ENCODE measurements at places on chromosomes 1 and 21. TPM values are rescaled to one million over a fixed set of nuclear protein-coding genes. Genes with fewer than 3 reads are reported as not detected.

GRCh38 chr1:87279536-87279875 lies 49.2 kb upstream of the LMO4 start:
- H3K4me3 ChIP-seq = no peak overlapping the region
- H3K36me3 ChIP-seq = no peaks in the 10 kb centered on the region
- H3K27ac ChIP-seq = no peak overlapping the region
- no peaks in the 10 kb centered on the region for H3K27me3 ChIP-seq
- DNase-seq = no peak
- no peaks in the 10 kb centered on the region for H3K4me1 ChIP-seq

Gene ELAVL4
- total RNA-seq = not detected

DNA sequence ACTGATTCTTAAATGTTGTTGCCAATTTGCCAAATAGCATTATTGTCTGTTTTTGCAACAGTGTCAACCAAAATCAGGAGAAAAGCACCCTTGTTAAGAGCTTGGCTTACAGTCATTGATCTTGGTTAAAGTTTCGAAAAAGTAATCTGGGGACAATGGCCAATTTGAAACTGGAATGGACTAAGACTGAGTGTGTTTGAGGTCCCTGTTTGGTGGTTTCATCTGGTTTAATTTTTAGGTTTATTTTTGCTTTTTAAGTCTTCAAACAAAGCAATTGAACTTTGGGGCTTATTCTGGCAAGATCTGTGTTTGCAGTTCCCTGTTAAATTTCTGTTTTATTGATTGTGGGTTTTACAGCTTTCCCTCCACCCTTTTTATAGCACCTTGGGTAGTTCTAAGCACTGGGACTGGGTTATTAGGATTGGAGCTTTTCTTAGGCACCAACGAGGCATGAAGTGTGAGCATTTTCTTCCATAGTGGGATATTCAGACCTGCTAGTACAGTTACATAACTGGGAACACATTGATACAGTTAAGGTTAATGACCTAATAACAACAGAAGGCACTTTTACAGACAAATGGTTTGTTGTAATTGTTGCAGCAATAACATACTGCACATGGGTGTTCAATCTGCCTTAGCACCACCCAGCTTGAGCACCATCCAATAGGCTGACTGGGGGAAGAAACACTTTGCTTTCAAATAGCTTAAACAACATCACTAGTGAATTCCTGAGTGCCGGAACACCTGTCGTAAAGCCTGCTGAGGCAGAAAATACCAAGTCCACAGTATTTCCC lies 40.6 kb upstream of the MAP10 start:
- H3K27me3 ChIP-seq = 0 out of 2 replicates have a peak, but pooled peaks cover 3% of the 10 kb centered on the region
- H3K36me3 ChIP-seq = no peaks in the 10 kb centered on the region
- H3K4me1 ChIP-seq = no peaks in the 10 kb centered on the region
- H3K27ac ChIP-seq = no peak overlapping the region
- DNase-seq = no peak

- H3K27me3 ChIP-seq = no peaks in the 10 kb centered on the region
- no peak for DNase-seq
- no peaks in the 10 kb centered on the region for H3K36me3 ChIP-seq
- no peak overlapping the region for H3K4me3 ChIP-seq
- H3K27ac ChIP-seq = no peak overlapping the region
- H3K4me1 ChIP-seq = 0 out of 2 replicates have a peak, but pooled peaks cover 3% of the 10 kb centered on the region
Observed at GRCh38 chr21:38639571-38640354, 141.5 kb upstream of the ERG start.

Gene C1orf210
- total RNA-seq = not detected

Gene CD46
- total RNA-seq = 62.1 TPM

GRCh38 chr1:157682710-157683437 lies 17.7 kb downstream of the FCRL3 start:
- no peak for DNase-seq
- no peak overlapping the region for H3K4me3 ChIP-seq
- H3K27me3 ChIP-seq = no peaks in the 10 kb centered on the region
- H3K36me3 ChIP-seq = no peaks in the 10 kb centered on the region
- no peak overlapping the region for H3K27ac ChIP-seq
- no peaks in the 10 kb centered on the region for H3K4me1 ChIP-seq

DNA sequence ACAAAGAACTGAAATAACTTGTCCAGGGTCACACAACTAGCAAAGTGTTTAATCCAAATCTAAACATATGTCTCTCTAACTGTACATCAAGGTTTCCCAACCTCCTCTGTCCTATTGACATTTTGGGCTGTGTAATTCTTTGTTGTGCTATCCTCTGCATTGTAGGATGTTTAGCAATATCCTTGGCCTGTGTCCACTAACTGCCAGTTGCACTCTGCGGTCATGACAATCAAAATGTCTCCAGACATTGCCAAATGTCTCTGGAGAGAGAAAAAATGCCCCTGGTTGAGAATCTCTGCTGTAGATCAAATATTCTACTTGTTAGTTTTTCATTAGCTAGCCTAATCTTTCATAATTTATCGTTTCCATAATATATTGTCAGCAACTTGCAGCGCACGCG lies 353.4 kb upstream of the NEGR1 start:
- H3K4me1 ChIP-seq = no peaks in the 10 kb centered on the region
- no peak overlapping the region for H3K27ac ChIP-seq
- DNase-seq = no peak
- no peak overlapping the region for H3K4me3 ChIP-seq
- H3K36me3 ChIP-seq = no peaks in the 10 kb centered on the region
- no peaks in the 10 kb centered on the region for H3K27me3 ChIP-seq

Gene NPPA
- not detected for total RNA-seq

Gene UBXN10
- not detected for total RNA-seq

GRCh38 chr21:38838598-38839327 lies 33.0 kb downstream of the ETS2 start:
- H3K4me1 ChIP-seq = peaks cover 32% of the 10 kb centered on the region
- no peaks in the 10 kb centered on the region for H3K36me3 ChIP-seq
- no peak overlapping the region for H3K4me3 ChIP-seq
- no peaks in the 10 kb centered on the region for H3K27me3 ChIP-seq
- DNase-seq = peak; percentile 42

GRCh38 chr1:185017338-185017737 lies 28.0 kb upstream of the RNF2 start:
- no peaks in the 10 kb centered on the region for H3K27me3 ChIP-seq
- H3K36me3 ChIP-seq = no peaks in the 10 kb centered on the region
- DNase-seq = peak; percentile 60

Gene GPR25
- not detected for total RNA-seq

Gene SERPINC1
- 0.34 TPM for total RNA-seq

GRCh38 chr1:198499588-198499987 lies 40.9 kb downstream of the ATP6V1G3 start:
- no peaks in the 10 kb centered on the region for H3K27me3 ChIP-seq
- peak overlapping the region; percentile 16 for H3K27ac ChIP-seq
- H3K4me1 ChIP-seq = peaks cover 40% of the 10 kb centered on the region
- DNase-seq = no peak

Gene GPR137B
- 8.1 TPM for total RNA-seq

DNA sequence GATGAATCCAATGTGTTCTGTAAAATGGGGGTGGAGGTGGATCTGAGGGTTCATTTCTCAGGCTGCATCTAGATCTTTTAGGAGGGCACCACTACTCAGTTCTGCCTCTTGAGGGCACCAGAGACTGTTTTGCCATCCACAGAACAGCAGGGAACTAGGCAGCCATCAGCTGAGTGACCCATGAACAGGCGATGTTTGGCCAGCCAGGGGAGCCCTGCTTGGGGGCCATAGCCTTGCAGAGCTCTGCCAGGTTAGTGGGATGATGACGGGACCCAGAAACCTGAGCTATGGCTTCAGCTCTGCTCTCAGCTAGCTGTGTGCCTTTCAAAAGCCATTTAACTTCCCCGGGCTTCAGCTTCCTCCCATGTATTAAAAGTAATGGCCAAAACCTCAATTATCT lies 13.4 kb upstream of the NOS1AP start:
- H3K27me3 ChIP-seq = 0 out of 2 replicates have a peak, but pooled peaks cover 4% of the 10 kb centered on the region
- DNase-seq = peak; percentile 53
- H3K4me3 ChIP-seq = no peak overlapping the region
- no peaks in the 10 kb centered on the region for H3K36me3 ChIP-seq

Gene KLHDC9
- not detected for total RNA-seq

- no peaks in the 10 kb centered on the region for H3K36me3 ChIP-seq
- H3K4me3 ChIP-seq = peak within 1 kb of the TSS; percentile 38
- peaks cover 9% of the 10 kb centered on the region for H3K4me1 ChIP-seq
Observed at GRCh38 chr1:213987927-213988506, at the start of gene PROX1. Gene PROX1 (plus strand): TSS chr1:213987973. CDS start chr1:213996536, 8,563 bp downstream.

GRCh38 chr1:210624722-210625121 lies 296.0 kb downstream of the HHAT start:
- no peaks in the 10 kb centered on the region for H3K36me3 ChIP-seq
- no peaks in the 10 kb centered on the region for H3K4me1 ChIP-seq
- no peak overlapping the region for H3K4me3 ChIP-seq
- DNase-seq = no peak
- no peaks in the 10 kb centered on the region for H3K27me3 ChIP-seq

- H3K36me3 ChIP-seq = no peaks in the 10 kb centered on the region
- H3K4me1 ChIP-seq = no peaks in the 10 kb centered on the region
- no peak overlapping the region for H3K27ac ChIP-seq
- H3K27me3 ChIP-seq = no peaks in the 10 kb centered on the region
- no peak overlapping the region for H3K4me3 ChIP-seq
- no peak for DNase-seq
Observed at GRCh38 chr1:30303387-30303786, 420.0 kb downstream of the MATN1 start.

GRCh38 chr1:26686795-26687194 lies 9.0 kb upstream of the ARID1A start:
- H3K36me3 ChIP-seq = no peaks in the 10 kb centered on the region
- no peaks in the 10 kb centered on the region for H3K27me3 ChIP-seq
- DNase-seq = no peak

Gene ACADM
- 76.4 TPM for total RNA-seq

Gene FMN2
- total RNA-seq = 32.6 TPM

DNA sequence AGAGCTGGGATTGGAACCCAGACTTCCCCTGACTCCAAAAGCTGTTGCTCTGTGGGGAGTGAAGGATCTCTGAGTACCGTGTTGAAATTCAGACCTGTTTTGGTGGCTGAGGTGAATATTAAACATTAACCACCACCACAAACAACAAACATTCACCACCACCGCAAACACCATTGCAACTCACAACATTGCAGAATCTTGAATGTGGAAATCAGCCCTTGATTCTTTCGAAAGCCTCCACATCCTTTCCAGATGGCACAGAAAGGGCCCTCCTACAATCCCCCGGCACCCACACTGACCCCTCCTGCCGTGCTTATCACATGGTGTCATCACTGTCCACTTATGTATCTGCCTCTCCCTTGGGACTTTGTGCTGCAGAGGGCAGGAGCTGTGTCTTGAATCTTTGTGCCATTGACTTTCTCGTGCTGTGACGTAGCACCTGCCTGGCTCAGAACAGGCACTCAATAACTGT lies 1.4 kb downstream of the CDA start:
- no peak overlapping the region for H3K4me3 ChIP-seq

Gene CD1E
- total RNA-seq = not detected

DNA sequence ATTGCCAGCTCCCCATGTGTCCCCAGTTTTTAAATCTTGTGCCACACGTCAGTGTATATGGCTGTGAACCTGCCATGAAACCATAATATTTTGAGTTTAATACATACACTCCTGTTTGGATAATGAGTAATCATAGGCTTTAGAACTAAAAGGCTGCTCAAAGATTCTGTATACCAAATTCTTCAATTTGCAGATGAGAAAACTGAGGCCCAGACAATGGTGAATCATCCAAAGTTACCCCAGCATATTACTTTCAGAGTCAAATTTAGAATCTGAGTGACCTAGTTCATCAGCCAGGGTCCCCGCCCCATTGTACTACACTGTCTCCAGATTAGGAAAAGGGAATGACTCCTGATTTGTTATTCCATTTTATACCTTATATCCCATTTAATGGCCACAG lies 224.6 kb downstream of the FGGY start:
- no peaks in the 10 kb centered on the region for H3K27me3 ChIP-seq
- DNase-seq = no peak
- peaks cover 23% of the 10 kb centered on the region for H3K4me1 ChIP-seq
- no peak overlapping the region for H3K4me3 ChIP-seq
- H3K27ac ChIP-seq = peak overlapping the region; percentile 79

DNA sequence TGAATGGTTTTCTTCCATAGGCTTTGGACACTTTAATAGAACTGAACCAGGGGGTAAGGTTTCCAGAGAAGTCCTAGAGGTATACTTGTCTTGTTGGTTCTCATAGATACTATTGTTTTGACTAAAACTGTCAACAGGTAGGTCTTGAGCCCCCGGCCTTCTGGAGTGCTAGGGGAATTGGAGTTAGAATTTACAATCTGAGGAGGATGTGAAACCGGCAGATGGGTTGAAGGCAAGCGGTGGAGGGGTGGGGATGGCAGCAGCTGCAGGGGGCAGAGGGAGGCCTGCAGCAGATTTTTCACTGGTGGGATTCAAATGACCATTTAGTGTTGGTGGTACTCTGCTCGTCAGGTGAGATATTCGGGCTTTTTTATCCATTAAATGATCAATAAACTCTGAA lies 4.3 kb upstream of the CD1D start:
- H3K36me3 ChIP-seq = no peaks in the 10 kb centered on the region
- H3K27me3 ChIP-seq = peaks cover 57% of the 10 kb centered on the region
- DNase-seq = no peak
- H3K4me3 ChIP-seq = no peak overlapping the region
- no peak overlapping the region for H3K27ac ChIP-seq
- H3K4me1 ChIP-seq = 0 out of 2 replicates have a peak, but pooled peaks cover 4% of the 10 kb centered on the region

- H3K4me1 ChIP-seq = peaks cover 9% of the 10 kb centered on the region
- no peak within 1 kb of the TSS for H3K4me3 ChIP-seq
- no peaks in the 10 kb centered on the region for H3K36me3 ChIP-seq
- DNase-seq = no peak
Observed at GRCh38 chr1:201112173-201112731, at the start of gene CACNA1S. Gene CACNA1S (minus strand): TSS chr1:201112426. CDS start chr1:201112339, 87 bp downstream.

DNA sequence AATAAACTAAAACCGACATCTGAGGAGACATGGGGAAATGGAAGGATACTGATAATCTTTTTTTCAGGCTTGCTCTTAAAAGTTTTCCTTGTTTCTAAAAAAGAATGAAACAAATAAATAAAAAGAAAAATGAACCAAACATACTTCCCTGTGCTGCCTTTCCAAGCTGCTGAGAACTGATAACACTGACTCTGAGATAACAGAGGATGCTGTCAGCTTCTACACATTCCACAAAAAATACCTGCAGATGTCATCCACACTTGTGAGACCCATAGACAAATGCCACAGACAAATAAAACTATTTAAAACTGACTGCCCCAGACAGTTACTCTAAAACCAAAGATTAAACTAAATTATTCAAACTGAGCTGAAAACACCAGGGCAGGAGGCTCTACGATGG lies 12.0 kb upstream of the OR6K3 start:
- no peak for DNase-seq
- no peaks in the 10 kb centered on the region for H3K4me1 ChIP-seq
- no peaks in the 10 kb centered on the region for H3K36me3 ChIP-seq
- H3K27me3 ChIP-seq = no peaks in the 10 kb centered on the region
- H3K27ac ChIP-seq = no peak overlapping the region

DNA sequence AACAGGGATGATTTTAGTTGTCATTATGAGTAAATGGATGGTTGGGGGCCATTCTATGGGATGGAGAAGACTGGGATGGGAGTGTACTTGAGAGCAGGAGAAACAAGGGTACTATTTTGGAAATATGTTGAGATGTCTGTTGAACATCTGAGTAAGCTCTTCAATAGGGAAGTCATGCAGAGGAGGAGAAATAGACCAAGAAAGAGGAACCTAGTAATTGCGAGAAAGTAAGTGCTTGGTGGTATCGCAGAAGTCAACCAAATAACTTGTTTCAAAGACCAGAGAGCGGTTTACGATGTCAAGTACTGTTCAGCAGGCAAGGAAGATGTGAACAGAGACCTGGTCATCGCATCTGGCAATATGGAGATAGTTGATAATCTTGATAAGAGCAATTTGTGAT lies 22.4 kb upstream of the CHRM3 start:
- no peaks in the 10 kb centered on the region for H3K36me3 ChIP-seq
- no peak overlapping the region for H3K27ac ChIP-seq
- no peak for DNase-seq
- H3K4me1 ChIP-seq = no peaks in the 10 kb centered on the region

Measured in SJSA1 (cell line).